ENCODE measurements at places on chromosomes 4 and X. TPM values are rescaled to one million over a fixed set of nuclear protein-coding genes. Genes with fewer than 3 reads are reported as not detected.

LIMCH1 gene
- 8.1 TPM for total RNA-seq

GALNT7 gene
- 31.4 TPM for total RNA-seq

RTL5 gene
- 3.6 TPM for total RNA-seq

GRCh38 chrX:15834053-15834452 is 20.6 kb downstream of the AP1S2 start:
- no peaks in the 10 kb centered on the region for H3K36me3 ChIP-seq
- no peaks in the 10 kb centered on the region for H3K4me1 ChIP-seq
- no peak overlapping the region for H3K27ac ChIP-seq

DNA sequence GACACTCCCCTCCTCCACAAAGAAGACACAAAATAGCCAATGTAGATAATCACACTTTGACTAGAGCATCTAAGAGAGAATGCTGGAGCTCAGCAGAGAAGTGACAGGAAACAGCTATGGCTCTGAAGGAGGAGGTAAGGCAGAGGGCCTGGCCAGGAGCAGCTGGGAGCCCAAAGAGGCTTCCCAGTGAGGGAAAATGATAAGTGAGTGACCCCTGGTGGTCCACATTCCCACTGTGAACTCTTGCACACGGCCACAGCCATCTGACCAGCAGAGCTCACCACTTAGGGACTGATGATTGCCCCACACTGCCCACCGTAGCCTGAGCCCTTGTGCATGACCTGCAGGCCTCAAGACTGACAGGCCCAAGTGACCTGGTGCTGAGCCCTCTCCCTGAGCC is 162.7 kb upstream of the GALNTL6 start:
- no peaks in the 10 kb centered on the region for H3K4me1 ChIP-seq
- H3K4me3 ChIP-seq = no peak overlapping the region
- H3K27me3 ChIP-seq = no peaks in the 10 kb centered on the region
- no peak overlapping the region for H3K27ac ChIP-seq
- no peaks in the 10 kb centered on the region for H3K36me3 ChIP-seq

BCOR gene
- 17.9 TPM for total RNA-seq

CD38 gene
- 3.4 TPM for total RNA-seq

MAGEA2 gene
- not detected for total RNA-seq

- H3K27me3 ChIP-seq = no peaks in the 10 kb centered on the region
- no peaks in the 10 kb centered on the region for H3K36me3 ChIP-seq
- no peak for DNase-seq
- H3K27ac ChIP-seq = no peak overlapping the region
Measured at GRCh38 chr4:182102576-182102975, 140.6 kb upstream of the TENM3 start.

GRCh38 chrX:70769659-70770227 is 138.8 kb downstream of the TEX11 start:
- H3K4me3 ChIP-seq = no peak overlapping the region
- no peaks in the 10 kb centered on the region for H3K36me3 ChIP-seq
- no peaks in the 10 kb centered on the region for H3K4me1 ChIP-seq
- H3K27ac ChIP-seq = no peak overlapping the region
- H3K27me3 ChIP-seq = no peaks in the 10 kb centered on the region

- no peak overlapping the region for H3K27ac ChIP-seq
- H3K27me3 ChIP-seq = no peaks in the 10 kb centered on the region
- no peaks in the 10 kb centered on the region for H3K36me3 ChIP-seq
- DNase-seq = no peak
Measured at GRCh38 chr4:100819505-100819904, 301.7 kb upstream of the EMCN start.

PNMA6A gene
- 0.68 TPM for total RNA-seq

All from transverse colon (tissue), 4 donors.